GM12878 (cell line): ENCODE measurements at places on chromosomes 1 and 21. TPM values are rescaled to one million over a fixed set of nuclear protein-coding genes. Genes with fewer than 3 reads are reported as not detected.

DNA sequence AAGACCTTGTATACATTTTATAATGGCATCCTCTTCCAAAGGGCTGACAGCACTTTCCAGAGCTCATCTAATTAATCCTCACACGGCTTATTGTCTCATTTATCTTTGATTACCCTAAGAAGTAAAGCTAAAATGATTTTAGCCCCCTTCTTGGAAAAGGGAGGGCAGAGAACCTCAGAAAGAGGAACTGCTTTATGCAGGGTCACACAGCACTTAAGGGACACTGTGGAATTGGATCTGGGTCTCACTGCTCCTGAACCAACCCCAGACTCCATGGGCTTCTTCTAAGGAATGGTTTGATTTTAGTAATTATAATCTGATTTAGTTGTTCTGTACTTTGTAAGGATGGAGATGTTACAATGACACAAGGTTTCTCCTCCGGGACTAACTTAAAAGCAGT lies 3.2 kb downstream of the BRINP2 start:
- no peak for DNase-seq

NR1I3 gene
- not detected in 2 replicates for total RNA-seq

TSSK3 gene
- total RNA-seq = 0.82 and 1.2 TPM in 2 replicates

- DNase-seq = no peak
Measured at GRCh38 chr1:94683886-94684285, 136.3 kb upstream of the SLC44A3 start.

DNA sequence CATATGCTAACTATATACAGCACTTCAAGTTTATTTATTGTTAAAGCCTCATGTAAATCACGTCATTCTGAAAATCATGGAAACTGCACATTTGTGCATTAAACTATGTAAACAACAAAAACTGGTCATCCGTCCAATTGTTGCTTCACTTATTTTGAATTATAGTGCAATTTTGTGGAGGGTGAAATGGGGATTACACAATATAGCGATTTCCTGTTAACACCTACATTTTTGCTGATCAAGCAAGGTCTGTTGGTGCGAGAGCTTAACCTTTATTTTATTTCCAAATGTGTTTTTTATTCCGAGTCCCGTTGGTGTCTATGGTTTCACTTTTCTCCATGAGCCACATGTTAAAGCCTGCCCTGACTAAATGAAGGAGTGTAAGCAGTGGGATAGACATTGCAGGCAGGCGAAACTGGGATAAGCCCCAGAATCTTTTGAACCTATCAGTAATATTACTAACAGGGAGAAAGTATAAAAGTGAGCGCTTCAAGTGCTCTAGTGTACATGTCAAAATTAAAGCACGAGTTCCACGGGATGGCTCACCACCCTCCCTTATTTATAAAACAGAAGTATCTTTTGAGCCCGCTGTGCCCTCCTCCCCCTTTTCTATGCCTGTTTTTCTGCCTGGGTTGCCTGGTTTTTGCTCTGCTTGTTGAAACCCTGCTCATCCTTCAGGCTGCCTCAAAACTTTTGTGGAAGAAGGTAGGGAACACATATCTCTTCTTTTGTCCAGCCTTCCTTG lies 120.7 kb downstream of the NFIA start:
- no peak for DNase-seq

- no peak for DNase-seq
Measured at GRCh38 chr1:155127105-155127966, at the start of gene EFNA1. EFNA1 (plus strand) TSS chr1:155127876; CDS start chr1:155127978, 102 bp downstream.

DNA sequence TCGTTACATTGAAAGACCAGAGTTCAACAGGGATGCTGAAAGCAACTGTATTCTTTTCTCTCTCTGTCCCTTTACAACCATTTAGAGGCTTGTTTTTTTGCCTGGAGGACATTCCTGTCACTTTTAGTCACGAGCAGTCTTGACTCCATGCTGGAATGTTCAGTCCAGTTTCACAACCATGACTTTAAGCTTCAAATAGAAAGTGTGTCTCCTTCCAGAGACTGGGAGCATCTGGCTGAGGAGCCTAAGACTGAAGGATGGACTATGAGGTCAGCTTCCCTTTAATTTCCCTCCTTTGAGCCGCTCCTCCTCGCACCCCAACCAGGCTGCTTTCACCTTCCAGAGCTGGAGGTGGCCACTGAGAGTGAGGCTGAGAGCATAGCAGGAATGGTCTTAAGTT lies 10.5 kb upstream of the RYR2 start:
- DNase-seq = no peak

- no peak for DNase-seq
Measured at GRCh38 chr1:234954613-234955012, 174.0 kb downstream of the TOMM20 start.

- no peak for DNase-seq
Measured at GRCh38 chr1:190904091-190904695, 426.5 kb upstream of the BRINP3 start.

KCNJ15 gene
- 0.46 and 0.56 TPM in 2 replicates for total RNA-seq

- no peak for DNase-seq
Measured at GRCh38 chr21:32946654-32947053, 79.1 kb upstream of the OLIG2 start.
